ENCODE measurements at places on chromosomes 1 and 21. TPM values are rescaled to one million over a fixed set of nuclear protein-coding genes. Genes with fewer than 3 reads are reported as not detected.

DNA sequence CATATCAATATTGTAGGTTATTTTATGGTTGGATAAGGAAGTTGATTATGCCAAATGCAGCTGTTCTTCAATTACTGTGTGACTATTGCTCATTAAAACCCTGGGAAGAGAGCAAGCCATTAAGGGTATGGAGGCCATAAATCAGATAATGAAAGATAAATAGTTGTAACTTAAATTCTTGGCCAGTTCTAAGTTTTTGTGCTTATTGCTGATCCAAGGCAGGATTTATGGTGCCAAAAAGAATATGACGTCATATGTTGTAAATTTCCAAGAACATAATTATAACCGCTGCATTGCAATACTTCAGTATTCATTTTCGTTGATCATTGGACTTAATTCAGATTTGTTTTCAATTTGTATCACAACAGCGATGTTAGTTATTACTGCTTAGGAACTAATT, 211.6 kb downstream of the LRRC40 start:
- no peak for DNase-seq
- H3K36me3 ChIP-seq, result no peaks in the 10 kb centered on the region
- no peak overlapping the region for H3K27ac ChIP-seq
- H3K4me1 ChIP-seq, result no peaks in the 10 kb centered on the region
- H3K27me3 ChIP-seq, result no peaks in the 10 kb centered on the region

OLIG2 gene
- not detected for total RNA-seq

GRCh38 chr21:44643741-44644310, 2.4 kb upstream of the KRTAP10-11 start:
- no peak for DNase-seq
- H3K4me1 ChIP-seq, result no peaks in the 10 kb centered on the region
- no peaks in the 10 kb centered on the region for H3K36me3 ChIP-seq
- no peak overlapping the region for H3K4me3 ChIP-seq
- H3K27ac ChIP-seq, result no peak overlapping the region

TFF2 gene
- total RNA-seq, result 0.28 TPM

GRCh38 chr1:32868806-32869455, 1.8 kb downstream of the FNDC5 start:
- no peak for DNase-seq
- no peak overlapping the region for H3K27ac ChIP-seq
- no peaks in the 10 kb centered on the region for H3K27me3 ChIP-seq
- H3K4me3 ChIP-seq, result no peak overlapping the region
- H3K4me1 ChIP-seq, result no peaks in the 10 kb centered on the region

IARS2 gene
- 29.1 TPM for total RNA-seq
